GM12878 (cell line): ENCODE measurements at places on chromosomes 7 and 10. TPM values are rescaled to one million over a fixed set of nuclear protein-coding genes. Genes with fewer than 3 reads are reported as not detected.

Gene EBLN1
- not detected in 2 replicates for total RNA-seq

Gene FAM25A
- total RNA-seq = not detected in 2 replicates

Gene SRRT
- 230 and 254 TPM in 2 replicates for total RNA-seq

DNA sequence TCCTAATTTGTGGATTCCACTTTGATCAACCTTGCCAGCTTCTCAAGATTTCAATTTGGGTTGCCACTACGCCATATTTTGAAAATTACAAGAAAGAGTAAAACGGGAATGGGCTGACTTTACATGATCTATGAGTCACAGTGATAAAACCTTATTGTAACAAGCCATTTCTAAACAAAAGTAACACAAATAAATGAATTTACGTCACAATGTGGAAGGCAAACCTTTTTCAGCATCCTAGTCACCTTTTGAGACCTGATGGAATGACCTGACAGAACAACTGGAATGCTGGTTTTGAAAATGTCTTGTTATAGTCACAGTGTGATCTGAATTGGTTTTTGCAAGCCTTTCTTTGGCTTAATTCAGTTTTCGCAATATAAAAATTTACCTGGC, 85.9 kb downstream of the CDK6 start:
- H3K4me3 ChIP-seq = no peak overlapping the region
- no peak for DNase-seq
- no peak overlapping the region for H3K27ac ChIP-seq
- H3K36me3 ChIP-seq = peaks cover 1% of the 10 kb centered on the region; the same call in 1 of the 2 replicates
- peaks cover 6% of the 10 kb centered on the region for H3K4me1 ChIP-seq

DNA sequence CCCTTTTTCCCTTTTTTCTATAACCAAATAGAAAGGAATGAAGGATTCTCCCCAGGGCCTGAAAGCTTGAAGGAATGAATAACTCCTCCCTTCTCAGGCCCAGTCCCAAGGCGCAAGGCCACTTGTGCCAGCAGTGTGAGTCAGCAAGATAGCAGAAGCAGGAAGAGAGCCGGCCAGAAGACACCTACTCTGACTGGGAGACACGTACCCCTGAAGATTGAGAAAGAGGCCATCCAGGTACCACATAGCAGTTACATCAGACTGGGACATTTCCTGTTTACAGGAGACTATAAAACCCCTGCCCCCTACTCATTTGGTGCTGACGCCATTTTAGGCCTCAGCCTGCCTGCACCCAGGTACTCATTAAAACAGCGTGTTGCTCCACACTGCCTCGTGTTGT, 65.5 kb downstream of the LRRC17 start:
- H3K4me1 ChIP-seq = no peaks in the 10 kb centered on the region
- no peak overlapping the region for H3K4me3 ChIP-seq
- H3K36me3 ChIP-seq = no peaks in the 10 kb centered on the region
- no peak for DNase-seq
- no peak overlapping the region for H3K27ac ChIP-seq
- no peaks in the 10 kb centered on the region for H3K27me3 ChIP-seq
